Kidney tubule cell (primary cell): ENCODE measurements at places on chromosomes 3 and 15.

GRCh38 chr15:82021992-82022391 lies 23.8 kb downstream of the MEX3B start:
- no peak for DNase-seq

DNA sequence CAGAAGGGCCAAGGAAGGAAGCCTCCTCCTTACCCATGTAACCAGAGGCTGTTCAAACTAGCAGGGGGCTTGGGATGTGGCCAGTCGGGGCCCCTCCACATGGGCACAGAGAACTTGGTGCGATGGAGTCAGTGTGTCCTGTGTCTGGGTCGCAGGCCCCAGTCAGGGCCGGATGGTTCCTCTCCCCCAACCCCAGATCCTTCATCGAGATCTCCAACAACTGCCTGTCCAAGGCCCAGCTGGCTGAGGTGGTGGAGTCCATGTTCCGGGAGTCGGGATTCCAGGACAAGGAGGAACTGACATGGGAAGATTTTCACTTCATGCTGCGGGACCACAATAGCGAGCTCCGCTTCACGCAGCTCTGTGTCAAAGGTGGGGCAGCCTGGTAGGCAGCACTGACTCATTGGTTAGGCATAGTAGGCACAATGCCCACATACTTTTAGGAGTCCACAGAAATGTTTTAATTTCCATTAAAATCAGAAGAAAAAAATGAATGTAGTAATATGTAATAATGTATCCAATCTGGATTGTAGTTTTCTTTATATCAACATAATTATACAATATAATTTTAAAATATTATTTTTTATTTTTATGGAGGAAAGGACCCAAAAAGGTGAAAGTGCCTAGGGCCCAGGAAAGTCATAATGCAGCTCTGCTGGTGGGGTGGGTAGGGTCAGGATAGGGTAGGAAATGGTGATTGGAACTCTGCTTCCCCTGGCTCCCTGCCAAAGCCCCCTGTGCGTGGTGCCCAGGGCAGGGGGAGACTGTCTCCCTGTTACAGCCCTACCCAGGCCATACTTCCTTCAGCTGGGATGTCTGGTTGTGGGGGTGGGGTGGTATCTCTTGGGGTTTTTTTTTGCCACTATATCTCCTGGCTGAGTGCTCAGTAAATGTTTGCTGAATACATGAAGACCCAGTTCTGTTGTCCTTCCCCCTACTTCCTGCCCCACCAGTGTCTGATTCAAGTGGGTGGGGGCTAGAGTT lies 18.6 kb downstream of the DUOX1 start:
- DNase-seq, result peak; percentile 30

DNA sequence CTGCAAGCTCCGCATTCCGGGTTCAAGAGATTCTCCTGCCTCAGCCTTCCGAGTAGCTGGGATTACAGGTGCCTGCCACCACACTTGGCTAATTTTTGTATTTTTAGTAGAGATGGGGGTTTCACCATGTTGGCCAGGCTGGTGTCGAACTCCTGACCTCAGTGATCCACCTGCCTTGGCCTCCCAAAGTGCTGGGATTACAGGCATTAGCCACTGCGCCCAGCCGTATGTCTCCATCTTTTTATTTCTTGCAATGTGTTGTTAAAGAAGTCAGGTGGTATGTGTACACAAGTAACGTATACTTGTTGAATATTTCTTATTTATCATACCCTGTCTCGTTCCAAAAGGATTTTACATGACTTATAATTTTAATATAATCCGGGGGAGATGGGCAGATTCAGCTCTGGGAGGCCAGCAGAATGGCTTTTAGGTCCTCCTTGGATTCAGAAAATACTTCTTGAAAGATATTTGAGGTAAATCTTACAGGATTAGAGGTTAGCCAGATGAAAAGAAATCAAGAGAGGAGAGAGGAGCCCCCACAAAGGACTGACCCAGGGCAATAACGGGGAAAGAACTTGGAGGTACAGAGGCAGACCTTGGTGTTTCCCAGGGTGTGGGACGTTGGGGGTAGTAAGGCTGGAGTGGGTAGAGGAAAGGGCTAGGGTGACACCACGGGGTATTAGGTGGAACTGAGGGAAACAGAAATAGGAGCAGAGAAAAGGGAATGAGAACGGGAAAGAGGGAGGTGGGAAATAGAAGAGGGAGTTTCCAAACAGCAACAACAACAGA lies 27.2 kb upstream of the MUC20 start:
- DNase-seq, result no peak

GRCh38 chr3:2931265-2931664 lies 178.9 kb downstream of the IL5RA start:
- DNase-seq, result no peak

DNA sequence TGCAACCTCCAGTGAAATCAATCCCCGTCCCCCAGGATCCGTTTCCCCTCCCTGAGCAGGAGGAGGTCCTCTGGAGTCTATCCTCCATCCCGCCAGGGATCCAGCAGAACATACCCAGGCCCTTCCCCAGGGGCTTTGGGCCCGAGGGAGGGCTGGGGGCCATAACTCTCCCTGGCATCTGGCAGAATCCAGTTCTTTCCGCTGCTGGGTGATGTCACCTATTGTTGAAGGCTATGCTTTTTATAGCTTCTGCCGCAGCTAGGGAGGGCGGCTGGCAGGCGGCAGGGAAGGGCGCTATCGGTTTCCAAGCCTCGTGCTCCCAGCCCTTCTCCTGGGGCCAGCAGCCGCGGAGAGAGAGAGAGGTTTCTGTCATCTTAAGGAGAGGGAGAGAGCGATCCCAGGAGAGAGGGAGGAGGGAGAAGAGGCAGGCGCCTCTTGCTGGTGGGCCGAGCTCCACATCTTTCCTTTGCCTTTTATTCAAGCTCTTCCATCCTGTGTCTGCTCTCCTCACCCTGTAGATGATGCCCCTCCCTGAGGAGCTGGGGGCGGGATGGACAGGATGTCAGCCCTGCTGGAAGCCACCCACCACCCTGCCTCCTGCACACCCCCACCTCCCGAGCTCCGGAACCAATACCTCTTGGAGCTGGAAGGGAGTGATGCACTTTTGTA lies 120.1 kb downstream of the ANP32A start:
- peak; percentile 20 for DNase-seq

DNA sequence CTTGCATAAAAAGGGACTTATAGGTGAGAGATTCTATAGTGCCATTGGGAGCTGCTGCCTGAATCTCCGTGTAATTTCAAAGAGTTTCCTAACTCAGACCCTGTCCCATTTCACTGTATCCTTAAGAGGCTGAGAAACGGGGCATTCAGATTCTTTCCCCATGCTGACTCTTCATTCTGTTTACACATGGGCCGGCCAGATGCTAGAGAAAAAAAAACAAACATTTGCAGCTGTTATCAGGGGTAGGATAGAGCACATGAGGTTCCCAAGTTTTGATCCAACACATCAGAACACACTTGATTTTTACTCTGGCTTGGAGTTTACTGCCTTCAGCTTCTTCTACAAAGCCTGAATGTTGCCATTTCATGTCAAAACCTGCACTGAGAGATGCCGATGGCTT lies 215.9 kb upstream of the TPRG1 start:
- DNase-seq, result no peak

DNA sequence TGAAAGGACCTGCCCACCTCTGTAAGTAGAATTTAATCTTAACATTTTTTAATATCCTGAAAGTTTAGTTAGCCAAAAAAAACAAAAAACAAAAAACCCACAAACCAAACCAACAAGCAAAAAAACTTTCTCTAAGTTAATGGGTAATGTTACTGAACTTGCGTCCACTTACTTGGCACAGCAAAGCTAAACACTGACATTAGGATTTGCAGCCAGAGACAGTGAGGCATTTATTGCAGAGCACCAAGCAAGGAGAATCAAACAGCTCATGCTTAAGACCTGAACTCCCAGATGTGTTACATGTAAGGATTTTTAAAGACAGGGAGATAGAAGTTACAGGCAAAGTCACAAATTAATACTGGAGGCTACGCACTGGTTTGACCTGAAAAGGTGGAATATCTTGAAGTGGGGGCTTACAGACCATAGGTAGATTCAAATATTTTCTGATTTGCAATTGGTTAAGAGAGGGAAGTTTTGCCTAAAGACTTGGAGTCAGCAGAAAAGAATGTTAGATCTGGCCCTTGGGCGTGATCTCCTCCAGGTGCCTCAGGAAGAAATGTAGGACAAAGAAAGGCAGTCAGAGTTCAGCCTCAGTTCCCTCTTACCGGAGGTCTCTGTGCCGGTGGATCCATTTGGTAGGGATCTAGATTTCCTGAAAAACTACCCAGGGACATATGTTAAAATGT lies 205.0 kb downstream of the ADAMTSL3 start:
- no peak for DNase-seq

- DNase-seq, result no peak
Observed at GRCh38 chr3:50574444-50574831, 5.1 kb downstream of the HEMK1 start.

GRCh38 chr15:41958002-41958420 lies 14.3 kb downstream of the EHD4 start:
- no peak for DNase-seq

GRCh38 chr3:29453284-29454001 lies 172.6 kb downstream of the RBMS3 start:
- DNase-seq, result peak; percentile 74

GRCh38 chr15:53910236-53910849 lies 67.9 kb upstream of the UNC13C start:
- DNase-seq, result peak; percentile 73

DNA sequence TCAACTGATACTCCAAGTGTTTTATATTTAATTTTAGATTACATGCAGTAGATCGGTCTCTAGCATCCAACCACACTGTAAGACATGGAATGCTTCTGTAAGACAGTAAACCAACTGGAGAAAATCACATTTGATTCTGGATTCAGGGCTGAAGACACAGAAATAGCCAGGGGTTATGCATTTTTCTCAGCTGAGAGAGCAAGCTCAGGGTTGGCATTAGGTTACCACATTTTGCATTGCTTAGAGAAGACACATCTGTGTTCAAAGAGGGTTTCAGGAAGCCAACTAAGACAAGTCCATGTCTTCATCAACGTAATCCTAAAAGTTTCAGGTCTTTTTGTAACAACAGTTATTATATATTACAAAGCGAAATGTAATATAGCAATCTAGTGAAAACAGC lies 27.7 kb upstream of the UNC13C start:
- DNase-seq, result no peak

DNA sequence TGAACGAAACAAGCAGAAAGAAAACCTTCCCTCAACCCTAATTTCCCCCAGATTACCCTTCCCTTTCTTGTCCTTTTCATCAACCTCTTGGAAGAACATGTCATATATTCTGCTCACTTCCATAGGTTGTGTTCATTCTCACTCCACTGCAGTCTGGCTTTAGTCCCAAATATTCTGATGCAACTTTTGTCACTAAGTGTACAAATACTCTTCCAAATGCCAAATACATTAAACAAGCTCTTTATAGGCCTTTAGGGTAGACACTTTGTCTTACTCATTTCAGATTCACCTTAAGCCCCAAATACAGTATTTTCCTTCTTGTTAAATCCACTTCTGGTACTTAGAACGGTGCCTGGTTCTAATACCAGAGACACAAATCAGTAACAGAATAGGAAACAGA lies 406.5 kb upstream of the CDIN1 start:
- no peak for DNase-seq

- no peak for DNase-seq
Observed at GRCh38 chr3:173275740-173276139, 121.8 kb upstream of the NLGN1 start.

DNA sequence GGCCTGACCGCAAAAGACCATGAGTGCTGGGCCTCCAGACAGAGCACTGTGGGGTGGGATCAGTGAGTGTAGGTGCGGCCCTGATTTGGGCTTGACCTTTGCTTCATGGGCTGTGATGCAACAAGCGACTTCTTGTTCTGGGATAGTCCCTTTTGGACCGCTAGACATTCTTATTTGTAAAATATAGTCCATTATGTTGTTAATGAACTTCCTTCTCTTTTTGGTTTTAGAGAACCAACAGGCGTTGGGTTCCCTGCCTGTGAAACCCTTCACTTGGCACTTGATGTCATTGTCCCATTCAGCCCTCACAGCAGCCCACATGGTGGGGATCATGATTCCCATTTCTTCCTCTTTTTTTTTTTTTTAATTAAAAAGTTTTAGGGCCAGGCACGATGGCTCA lies 15.8 kb upstream of the TRH start:
- no peak for DNase-seq

DNA sequence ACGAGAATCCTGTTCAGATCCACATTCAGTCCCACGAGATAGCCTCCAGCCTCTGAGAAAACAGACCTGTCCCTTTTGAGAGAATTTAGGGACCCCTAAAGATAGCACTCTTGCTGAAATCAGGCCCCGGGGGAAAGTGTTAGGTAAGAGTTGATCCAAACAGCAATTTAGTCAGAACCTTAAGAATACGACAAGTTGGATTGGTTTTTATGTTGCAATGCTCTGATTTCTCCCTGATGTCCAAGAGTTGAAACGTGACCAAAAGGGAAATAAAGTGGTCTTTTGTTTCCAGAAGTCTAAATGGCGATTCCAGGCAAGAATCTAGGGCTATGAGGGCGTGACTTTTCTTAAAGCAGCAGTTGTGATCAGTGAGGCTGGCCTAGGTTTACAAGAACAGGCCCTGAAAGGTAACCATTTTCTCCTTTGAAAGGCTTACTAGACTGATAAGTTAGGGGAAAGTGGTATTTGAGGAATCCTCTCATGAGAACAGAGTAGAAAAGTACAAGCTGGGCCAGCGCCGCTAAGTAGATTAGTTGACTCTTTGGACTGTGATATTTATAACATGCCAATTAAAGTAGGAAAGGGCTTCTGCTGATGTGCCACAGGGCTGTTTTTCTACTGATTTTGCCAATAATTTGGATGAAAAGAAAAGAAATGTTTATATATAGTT lies 4.9 kb downstream of the MAN2A2 start:
- no peak for DNase-seq

GRCh38 chr3:195194559-195195206 lies 76.3 kb downstream of the XXYLT1 start:
- no peak for DNase-seq

DNA sequence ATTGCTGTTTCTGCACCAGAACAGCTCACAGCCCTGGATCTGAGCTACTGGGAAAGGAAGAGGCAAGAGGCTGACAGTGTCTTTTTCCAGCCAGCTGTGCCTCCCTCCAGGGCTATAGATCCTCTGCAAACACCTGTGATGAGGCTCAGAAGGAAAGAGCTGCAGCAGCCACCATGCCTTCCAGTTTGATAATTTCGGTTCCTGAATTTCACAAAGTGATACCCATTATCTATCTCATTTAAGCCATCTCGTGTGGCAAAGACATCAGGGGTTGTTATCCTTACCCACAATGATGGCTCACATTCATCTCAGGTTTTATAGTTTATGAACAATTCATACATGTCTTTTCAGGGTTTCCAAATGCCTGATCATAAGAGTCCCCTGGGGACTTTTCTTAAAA lies 1.8 kb upstream of the LARP6 start:
- DNase-seq, result no peak

DNA sequence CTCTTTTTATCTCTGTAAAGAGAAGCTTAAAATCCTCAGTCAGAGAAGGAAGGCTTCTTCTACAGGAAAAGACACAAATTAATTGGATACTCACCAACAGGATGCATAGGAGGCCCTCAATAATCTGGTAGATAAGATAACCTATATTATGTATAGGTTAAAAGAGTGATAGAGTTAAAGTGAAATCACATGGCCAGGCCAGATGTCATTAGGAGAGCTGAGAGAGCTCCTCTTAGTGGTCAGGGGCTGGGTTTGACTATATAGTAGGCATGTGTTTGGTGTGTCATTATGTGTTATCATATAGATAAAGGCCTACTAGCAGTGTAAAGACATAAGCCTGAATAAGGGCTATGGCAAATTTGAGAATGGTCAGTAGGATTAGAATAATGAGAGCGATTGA lies 479.3 kb downstream of the EPHA3 start:
- no peak for DNase-seq
